ENCODE measurements at places on chromosomes 16 and 17.

DNA sequence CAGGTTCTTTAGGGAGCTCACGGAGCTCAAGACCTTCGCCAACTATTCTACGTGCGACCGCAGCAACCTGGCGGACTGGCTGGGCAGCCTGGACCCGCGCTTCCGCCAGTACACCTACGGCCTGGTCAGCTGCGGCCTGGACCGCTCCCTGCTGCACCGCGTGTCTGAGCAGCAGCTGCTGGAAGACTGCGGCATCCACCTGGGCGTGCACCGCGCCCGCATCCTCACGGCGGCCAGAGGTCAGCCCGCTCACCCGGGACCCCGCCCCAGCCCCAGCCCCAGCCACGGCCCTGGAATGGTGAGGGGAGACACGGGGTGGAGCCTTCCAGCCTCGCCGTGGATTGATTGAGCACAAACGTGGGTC is 13.5 kb downstream of the SARM1 start:
- no peak for DNase-seq

- DNase-seq, result no peak
Measured at GRCh38 chr17:41928693-41929251, 1.6 kb upstream of the ODAD4 start.

GRCh38 chr16:89332902-89333245 is 115.4 kb downstream of the ZNF778 start:
- DNase-seq, result no peak

DNA sequence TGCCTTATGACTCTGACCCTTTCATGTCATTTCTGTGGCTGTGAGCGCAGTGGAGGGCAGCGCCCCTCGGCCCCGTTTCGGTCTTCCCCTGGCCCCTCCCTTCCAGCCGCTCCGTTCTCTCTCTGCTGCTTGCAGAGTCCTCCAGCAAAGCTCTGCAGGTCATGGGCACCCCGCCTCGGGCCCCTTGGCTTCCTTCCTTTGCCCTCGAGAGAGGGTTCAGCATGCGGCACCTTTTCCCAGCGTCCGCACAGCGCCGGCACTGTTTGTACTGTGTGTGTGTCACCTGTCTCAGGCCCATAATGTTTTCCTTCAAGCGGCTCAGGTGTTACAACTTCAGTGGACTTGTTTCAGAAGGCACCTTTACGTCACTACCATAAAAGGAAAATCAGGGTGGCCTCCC is 98.5 kb downstream of the RAP1GAP2 start:
- DNase-seq, result no peak

- DNase-seq, result no peak
Measured at GRCh38 chr16:24589997-24590396, 50.6 kb downstream of the RBBP6 start.

DNA sequence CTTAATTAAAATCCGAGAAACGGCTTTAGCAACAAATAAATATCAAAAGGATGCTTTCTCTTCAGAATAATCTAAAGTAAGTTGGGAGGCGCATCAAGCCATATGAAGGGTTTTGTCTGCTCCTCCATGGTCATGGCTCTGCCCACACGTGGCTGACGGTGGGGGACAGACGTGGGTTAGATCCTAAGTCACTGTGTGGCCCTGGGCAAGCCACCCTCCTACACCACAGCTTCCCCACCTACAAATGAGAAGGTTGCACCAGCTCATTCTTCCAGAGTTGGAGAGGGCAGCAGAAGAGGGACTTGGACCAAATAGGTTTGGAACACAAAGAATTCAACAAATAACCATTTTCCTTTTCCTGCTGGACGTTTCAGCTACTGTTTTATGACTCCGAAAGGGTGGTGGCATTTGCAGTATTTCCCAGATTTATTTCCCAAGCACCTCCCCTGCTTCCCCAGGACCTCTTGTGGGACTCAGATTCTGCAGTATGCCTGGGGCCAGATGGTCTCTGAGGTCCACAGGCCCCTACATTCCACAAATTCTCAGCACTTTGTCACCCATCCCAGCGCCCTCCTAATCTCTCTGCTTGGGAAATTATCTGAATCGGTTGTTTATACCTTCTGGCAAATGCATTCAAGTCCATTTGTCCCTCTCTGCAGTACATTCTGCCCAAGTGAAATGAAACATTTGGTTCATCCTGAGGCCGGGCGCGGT is 17.8 kb downstream of the LRRC75A start:
- no peak for DNase-seq

DNA sequence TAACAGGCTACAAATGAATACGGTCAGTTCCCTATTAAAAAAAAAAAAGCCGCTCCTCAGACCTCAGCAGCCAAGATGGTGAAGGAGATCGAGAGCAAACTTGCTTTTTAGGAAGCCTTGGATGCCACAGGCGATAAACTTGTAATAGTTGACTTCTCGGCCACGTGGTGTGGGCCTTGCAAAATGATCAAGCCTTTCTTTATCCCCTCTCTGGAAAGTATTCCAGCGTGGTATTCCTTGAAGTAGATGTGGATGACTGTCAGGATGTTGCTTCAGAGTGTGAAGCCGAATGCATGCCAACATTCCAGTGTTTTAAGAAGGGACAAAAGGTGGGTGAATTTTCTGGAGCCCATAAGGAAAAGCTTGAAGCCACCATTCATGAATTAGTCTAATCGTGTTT is 11.8 kb upstream of the GGT6 start:
- DNase-seq, result no peak

GRCh38 chr17:19867079-19867328 is 732 bp downstream of the ULK2 start:
- peak; percentile 66 for DNase-seq

GRCh38 chr16:50709061-50709684 is 15.8 kb downstream of the NOD2 start:
- peak; percentile 83 for DNase-seq

DNA sequence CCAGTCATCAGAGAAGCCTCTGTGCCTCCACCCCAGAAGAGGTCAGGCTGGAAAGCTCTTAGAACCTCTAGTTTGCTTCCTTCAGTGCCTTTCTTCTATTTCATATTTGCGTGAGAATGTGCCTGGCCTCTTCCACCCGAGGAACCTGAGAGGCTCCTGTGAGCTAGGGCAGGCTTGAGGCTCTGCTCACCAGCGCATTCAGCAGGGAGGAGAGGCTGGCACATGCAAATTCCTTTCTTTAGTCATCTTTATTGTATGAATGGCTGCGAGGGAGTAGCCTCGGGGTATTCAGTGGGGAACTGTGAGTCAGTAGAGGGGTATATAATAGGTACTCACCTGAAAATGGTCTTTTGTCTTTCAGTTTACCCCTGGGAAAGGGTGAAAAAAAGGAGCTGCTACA is 268.3 kb downstream of the ABCC12 start:
- no peak for DNase-seq

DNA sequence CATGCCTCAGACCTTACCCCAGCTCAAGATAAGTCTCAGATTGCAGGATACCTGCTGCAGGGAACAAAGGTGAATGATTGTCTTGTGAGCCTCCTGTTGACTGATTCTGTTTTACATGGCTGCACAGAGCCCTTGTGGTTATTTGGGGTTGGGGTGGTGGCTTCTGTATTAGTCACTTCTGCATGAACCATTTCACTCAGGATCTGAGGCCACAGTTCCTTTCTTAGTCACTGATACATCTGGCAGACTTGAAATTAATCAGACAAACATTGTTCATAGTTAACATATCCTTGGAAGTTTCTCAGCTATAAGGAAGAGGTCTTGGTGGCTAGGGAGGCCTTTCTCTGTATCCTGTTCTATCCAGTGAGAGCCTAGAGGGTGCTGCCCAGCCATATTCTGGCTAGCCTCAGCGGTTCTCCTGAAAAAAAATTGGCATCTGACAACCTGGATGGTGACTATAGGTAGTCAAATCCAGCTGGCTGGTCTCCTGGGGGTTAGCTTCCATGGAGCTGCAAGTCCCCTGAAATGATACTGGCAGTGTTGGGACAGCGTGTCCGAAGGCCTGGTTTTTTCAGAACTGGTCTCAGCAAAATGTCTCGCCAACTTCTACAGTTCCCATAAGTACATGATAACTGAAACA is 8.4 kb upstream of the PLK1 start:
- peak; percentile 22 for DNase-seq
